ENCODE measurements at places on chromosomes 5 and 9.

- peak; percentile 17 for DNase-seq
Observed at GRCh38 chr9:14909961-14910805, at the start of gene FREM1. Gene FREM1, minus strand, starts transcription at chr9:14910428. Its CDS starts 41,451 bp downstream, at chr9:14868977.

DNA sequence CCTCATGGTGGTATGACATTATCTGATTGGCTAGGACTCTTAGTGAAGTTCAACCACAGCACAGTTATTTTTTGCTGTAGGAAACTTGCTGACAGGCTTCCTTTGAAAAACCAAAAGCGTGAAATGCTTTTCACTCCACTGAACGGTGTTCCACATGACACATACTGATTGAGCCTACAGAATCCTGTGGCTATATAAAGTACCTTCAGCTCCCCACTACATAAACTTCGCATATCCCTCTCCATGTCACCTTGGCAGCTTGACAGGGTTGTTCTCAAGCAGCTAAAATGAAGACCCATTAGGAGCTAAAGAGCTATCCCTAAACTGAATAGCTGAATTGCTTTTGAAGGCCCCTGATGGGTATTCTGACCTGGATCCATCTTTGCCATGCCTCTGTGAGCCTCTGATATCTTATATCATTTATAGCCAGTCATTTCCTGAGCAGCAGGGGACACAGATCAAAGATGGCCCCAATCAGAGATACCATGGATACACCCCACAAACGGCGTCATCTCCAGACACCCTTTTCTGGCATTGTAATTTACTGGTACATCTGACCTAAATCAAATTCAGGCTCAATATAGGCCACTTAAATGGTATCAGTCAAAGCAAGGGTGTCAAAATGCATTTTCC is 91.5 kb downstream of the APBA1 start:
- no peak for DNase-seq

DNA sequence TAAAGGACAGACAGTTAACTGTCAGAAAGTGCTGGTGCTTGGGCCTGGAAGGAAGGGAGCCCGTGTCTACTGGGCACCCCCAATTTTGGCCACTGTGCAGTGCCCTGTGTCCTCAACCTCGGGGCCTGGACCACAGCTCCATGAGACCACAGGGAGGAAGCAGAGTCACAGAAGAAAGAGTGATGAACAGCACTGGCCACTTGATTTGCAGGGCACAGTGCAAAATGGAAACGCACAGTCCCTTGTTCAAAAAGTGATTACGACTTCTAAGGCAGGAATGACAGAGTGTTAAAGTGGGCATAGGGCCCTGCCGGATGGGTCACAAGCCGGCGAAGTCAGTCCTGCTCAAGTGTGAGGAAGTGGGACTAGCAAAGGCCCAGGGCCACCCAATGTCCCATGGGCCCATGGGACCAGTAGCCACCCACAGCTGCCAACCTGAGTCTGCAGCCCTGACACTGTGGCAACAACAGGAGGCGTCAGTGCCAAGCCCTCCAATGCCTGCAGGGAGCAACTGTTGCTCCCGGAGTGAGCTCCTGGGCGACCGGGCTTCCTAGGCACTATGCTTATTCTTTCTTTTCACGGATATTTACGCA is 85.4 kb downstream of the ADAMTS2 start:
- no peak for DNase-seq

DNA sequence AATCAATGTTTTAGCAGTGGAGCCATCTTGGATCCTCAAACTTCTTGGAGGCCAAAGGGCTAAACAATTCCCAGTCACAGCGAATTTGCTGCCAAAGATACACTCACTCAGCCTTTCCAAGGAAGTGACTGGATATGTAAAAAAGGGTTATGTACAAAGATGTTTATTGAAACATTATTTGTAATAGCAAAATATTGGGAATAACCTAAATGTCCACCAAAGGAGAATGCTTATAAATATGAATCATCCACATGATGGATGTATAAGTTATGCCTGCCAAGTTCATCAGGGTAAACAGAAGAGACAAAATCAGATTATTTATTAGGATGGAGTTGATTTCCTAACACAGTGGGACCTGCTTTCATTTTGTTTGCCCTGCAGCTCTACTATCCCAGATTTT is 145.2 kb upstream of the ABCA1 start:
- no peak for DNase-seq

DNA sequence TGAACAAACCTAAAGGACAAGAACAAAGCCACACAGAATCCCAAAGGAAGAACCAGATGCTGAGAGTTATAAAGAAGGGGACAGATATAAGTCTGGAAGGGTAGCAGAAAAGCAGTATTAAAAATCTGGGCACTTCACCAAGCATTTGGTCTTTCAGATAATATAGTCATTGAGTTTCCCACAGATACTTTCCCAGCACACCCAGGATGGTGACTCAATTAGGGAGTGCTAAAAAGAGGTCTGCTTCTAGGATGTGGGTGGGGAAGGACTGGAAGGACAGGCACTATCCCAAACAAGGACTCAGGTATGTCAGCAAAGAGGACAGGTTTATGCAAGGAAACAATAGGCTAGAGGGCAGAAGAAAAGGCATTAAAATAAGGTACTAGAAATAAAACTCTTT is 59.3 kb downstream of the DIAPH1 start:
- DNase-seq, result peak; percentile 93

GRCh38 chr9:8515748-8516147 is 716.2 kb upstream of the DMAC1 start:
- DNase-seq, result no peak

GRCh38 chr5:138789771-138790242 is 36.6 kb downstream of the CTNNA1 start:
- DNase-seq, result peak; percentile 42

GRCh38 chr9:94817291-94818177 is 91.0 kb downstream of the AOPEP start:
- peak; percentile 23 for DNase-seq

- DNase-seq, result no peak
Observed at GRCh38 chr5:118606940-118607339, 381.4 kb downstream of the DTWD2 start.

- peak; percentile 80 for DNase-seq
Observed at GRCh38 chr5:39517800-39518199, 93.0 kb upstream of the DAB2 start.

- DNase-seq, result peak; percentile 33
Observed at GRCh38 chr9:130215341-130216119, 43.3 kb downstream of the NCS1 start.

DNA sequence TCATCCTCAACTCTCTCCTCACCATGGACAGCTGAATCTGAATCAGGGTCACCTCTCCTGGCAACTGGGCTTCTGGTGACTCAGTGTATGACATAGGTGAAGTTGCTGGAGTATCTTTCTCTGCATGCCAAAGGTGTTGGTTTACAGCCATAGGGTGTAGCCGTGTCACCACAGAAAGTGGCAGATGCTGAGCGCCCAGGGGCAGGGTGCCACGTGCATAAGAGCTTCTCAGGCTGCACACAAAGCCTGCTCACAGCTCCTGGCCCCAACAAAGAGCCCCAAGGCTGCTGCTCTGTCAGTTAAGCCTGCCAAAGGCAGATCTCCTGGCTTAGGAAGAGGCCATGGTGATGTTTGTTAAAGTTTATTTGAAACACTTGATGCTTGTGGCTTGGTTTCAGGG is 297.7 kb upstream of the WWC1 start:
- DNase-seq, result no peak

- DNase-seq, result no peak
Observed at GRCh38 chr5:6194906-6195612, 183.3 kb downstream of the MED10 start.

DNA sequence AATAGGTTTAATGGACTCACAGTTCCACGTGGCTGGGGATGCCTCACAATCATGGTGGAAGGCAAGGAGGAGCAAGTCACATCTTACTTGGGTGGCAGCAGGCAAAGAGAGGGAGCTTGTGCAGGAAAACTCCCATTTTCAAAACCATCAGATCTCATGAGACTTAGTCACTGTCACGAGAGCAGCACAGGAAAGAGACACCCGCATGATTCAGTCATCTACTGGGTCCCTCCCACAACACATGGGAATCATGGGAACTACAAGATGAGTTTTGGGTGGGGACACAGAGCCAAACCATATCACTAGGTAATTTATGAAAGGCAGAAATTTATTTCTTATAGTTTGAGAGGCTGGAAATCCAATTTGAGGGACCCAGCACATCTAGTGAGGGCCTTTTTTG is 40.0 kb downstream of the MTREX start:
- DNase-seq, result no peak

GRCh38 chr9:105854026-105854782 is 159.9 kb downstream of the TMEM38B start:
- no peak for DNase-seq

DNA sequence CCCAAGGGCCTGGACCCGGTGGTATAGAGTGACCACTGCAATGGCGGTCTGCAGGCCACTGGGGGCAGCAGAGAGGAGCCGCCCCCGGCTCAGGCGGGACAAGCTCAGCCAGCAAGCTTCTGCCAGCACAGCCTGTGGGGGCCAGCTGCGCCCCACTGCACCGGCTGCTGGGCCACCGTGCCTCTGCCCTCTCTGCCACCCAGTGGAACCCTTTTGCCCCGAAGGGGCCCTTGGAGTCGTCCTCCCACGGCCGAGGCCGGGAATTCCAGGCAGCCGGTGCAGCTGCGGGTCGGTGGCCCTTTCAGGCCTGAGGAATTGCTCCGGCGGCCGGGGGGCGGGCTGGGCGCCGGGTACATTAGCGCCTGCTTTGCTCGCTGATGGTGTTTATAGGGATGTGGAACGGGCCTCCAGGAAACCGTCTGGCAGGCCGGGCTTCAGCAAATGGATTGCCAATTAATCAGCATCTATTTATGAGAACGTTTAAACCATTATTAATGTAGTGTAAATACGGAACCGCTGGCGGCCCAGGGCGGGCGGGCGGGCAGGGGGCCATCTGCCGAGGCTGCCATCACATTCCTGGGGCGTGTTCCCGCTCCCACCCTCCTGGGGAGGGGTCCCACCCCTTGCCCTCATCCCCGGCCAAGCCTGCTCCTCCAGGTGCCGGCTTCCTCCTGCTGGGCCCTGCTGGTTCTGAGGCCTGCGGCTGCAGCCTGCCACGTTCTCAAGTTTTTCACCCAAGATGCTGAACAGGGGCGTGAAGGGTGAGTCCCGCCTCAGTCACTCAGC is 127.4 kb downstream of the BARX1 start:
- peak; percentile 47 for DNase-seq

- peak; percentile 20 for DNase-seq
Observed at GRCh38 chr5:67156976-67157583, 39.5 kb downstream of the CD180 start.

GRCh38 chr5:102048940-102049339 is 247.1 kb downstream of the SLCO4C1 start:
- no peak for DNase-seq

GRCh38 chr5:148778882-148779281 is 47.5 kb upstream of the ADRB2 start:
- no peak for DNase-seq

DNA sequence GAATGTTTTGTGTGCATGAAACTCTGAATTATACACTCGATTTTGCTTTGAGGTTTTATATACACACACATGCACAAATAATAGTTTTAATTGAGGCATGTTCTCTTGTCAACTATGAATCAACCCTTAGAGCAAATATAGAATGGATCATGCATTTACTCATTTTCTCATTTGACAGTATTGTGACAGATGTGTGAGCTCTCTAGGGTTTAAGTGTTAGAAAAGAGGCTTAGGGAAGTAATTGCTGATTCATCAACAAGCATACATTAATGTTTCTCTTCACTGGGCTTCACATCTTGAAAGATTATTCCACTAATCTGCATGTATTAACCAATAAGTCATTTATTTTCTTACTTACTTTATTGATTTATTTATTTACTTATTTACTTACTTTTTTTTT is 1356.8 kb upstream of the ACO1 start:
- no peak for DNase-seq

DNA sequence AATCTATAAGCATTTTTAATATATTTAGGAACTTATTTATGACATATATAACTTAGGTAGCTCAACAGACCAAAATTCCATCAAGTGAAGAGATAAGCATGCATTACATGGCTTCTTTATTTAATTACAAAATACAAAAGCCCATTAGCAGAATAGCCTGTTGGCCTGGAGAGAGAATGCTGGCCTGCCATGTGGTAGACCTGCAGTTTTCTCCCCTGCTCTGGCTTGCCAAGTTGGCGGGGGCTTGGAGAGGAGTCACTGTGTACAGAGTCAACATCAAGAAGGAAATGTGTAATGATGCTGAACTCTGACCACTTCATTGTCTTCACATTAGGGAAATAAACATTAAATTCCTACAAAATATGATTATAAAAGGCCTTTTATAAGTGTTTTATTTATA is 69.8 kb upstream of the CNTLN start:
- no peak for DNase-seq

- no peak for DNase-seq
Observed at GRCh38 chr5:88816195-88816594, 66.8 kb downstream of the MEF2C start.

- DNase-seq, result no peak
Observed at GRCh38 chr9:19689328-19690101, 99.3 kb downstream of the SLC24A2 start.

- DNase-seq, result no peak
Observed at GRCh38 chr5:174829511-174829864, 105.1 kb downstream of the MSX2 start.

DNA sequence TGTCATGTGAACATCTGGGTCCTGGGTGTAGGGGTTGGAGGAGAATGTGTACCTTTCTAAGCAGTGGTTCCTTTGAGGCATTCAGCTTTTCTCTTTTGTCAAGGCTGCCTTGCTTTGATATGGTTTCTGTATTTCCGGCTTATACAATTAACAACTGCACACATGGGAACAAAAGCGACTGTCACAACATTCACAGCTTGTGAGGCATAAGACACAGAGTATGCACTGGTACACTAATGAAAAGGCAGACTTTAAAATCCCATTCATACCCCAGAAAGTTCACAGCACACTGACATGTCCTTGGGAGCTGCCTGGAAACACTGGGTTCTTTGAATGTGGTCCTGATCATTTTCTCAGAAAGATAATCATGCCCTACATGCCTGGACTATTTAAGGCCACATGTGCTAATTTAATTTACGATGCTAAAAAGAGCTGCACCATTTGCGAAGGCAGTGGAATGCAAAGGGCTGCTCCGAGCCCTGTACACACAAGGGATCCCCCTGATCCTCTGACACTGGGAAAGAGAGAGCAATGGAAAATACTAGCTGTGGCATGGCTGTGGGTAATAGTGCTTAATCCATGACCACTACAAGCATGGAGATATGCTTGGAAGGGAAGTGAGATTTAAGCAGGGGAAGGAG is 131.8 kb downstream of the EFNA5 start:
- peak; percentile 57 for DNase-seq

DNA sequence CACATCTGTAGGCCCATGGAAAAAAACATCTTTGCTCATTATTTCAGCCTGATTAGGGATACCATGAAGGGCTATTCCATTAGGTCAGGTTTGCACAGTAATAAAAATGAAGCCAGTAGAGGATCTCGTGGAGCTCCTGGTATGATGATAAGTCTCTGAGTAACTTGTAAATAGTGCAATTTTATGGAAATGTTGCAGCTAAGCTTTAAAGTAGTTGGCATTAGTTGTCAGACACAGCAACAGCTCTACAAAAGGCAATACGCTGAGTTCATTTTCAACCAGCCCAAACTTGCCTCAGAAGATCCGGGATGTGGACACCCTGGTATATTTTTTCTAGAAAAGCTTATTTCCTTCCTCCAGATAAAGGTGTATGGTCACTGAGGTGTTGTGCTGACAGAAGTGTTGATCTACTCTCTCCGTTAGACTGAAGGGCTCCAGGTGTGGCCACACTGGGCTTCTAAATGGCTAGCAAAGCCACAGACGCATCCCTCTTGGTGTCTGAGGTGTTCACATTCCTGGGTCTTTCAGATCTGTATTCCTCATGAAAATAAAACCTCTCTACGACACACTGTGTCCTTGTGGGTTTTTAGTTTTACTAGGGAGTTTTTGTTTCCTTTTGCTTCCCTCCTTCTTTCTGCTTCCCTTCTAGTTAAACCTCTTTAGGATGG is 141.6 kb downstream of the GHR start:
- no peak for DNase-seq
